Nephron progenitor cell (in vitro differentiated cells): ENCODE measurements at places on chromosomes 5 and 9.

GRCh38 chr5:126918615-126918957, 111.8 kb downstream of the MARCHF3 start:
- no peak for DNase-seq

DNA sequence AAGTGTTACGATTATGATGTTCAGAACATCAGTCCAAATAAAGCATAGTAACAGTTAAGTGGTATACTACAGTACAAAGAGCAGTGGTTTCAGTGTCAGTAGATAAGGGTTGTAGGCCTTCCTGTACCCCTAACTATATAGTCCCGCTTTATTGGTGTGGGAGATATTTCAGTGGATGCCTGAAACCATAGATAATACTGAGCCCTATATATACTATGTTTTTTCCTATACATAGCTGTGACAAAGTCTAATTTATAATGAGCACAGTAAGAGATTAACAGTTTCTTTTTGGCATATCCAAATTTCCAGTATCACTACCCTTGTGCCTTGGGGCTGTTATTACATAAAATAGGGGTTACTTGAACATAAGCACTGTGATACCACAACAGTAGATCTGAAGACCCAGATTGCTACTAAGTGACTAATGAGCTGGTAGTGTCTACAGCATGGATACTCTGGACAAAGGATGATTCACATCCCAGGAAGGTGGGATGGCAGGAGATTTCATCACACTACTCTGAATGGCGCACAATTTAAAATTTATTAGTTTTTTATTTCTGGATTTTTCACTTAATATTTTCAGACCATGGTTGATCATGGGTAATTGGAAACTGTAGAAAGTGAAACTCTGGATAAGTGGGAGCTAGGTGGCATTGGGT, 119.3 kb downstream of the RPS23 start:
- no peak for DNase-seq

GRCh38 chr9:37972351-37972848, 68.5 kb upstream of the SLC25A51 start:
- DNase-seq, result no peak

- peak; percentile 53 for DNase-seq
These were observed at the start of gene KIF12 for GRCh38 chr9:114098936-114099668. TSS of gene KIF12 (minus strand) at chr9:114099292. CDS start at chr9:114099276, 16 bp downstream.

GRCh38 chr5:122267185-122267584, 44.9 kb upstream of the SNCAIP start:
- DNase-seq, result no peak

- DNase-seq, result no peak
These were observed 5.9 kb downstream of the YTHDC2 start for GRCh38 chr5:113519412-113519811.

- DNase-seq, result no peak
These were observed 24.5 kb downstream of the LHFPL2 start for GRCh38 chr5:78624011-78624541.

GRCh38 chr5:177426566-177427210, at the start of gene GRK6:
TSS of gene GRK6 (plus strand) at chr5:177426676. CDS start at chr5:177426846, 170 bp downstream.
- DNase-seq, result no peak

DNA sequence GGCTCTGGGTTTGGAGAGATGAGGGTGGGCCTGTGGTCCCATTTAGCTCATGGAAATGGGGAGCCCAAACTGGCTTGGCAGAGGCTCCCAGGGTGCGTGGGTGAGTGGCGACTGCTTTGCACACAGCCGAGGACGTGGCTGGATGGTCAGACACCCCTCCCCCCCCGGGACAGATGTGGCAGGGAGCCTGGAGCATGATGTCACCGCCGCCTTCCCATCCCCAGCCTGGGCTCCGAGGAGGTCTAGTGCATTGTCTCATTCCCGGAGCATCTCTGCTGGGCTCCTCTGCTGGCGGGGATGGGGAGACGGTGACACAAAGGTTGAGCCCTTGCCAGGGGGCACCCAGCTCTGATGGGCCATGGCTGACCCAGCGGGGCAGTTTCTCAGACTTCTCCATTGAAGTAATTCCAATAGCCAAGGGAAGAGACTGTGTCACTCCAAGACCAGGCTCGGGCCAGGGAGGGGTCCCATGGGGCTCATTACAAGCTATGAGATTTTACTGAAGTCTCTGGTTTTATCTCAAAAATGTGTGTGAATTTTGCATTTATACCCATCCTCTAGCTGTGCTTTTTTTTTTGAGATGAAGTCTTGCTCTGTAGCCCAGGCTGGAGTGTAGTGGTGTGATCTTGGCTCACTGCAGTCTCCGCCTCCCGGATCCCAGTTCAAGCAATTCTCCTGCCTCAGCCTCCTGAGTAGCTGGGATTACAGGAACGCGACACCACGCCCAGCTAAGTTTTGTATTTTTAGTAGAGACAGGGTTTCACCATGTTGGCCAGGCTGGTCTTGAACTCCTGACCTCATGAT, 36.1 kb downstream of the HMCN2 start:
- no peak for DNase-seq

DNA sequence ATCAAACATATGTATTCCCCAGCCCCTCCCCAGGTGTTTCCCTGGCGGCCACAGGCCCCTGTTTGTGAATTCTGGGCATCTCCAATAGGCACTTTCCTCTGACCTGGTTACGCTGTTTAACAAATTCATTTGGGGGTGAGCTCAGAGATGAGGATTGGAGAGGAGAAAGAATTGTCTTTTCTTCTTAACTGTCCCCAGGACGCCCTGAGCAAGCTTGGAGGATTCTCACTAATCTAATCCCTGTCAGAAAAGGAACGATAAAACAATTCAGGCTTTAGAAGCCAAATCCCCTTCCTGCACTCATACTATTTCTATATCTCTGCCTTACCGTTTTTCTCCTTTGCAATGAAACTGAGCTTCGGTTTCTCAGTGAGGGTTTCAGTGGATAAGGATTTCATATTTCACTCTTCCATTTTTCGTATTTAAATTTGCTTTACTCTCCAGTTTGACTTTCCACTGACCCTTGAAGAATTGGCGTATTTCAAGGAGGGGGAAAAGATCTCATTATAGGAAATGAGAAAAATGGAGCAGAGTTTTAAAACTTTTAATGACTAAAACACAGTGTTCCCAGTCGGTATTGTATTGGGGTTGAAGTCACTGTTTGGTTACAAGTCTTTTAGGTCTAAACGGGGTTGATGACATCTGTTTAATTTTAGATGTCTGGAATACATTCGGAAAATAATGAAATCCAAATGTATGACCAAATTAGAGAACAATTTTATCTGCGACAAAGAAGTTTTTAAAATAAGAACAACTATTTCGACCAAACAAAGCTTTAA, 180.1 kb downstream of the MACROH2A1 start:
- DNase-seq, result no peak

DNA sequence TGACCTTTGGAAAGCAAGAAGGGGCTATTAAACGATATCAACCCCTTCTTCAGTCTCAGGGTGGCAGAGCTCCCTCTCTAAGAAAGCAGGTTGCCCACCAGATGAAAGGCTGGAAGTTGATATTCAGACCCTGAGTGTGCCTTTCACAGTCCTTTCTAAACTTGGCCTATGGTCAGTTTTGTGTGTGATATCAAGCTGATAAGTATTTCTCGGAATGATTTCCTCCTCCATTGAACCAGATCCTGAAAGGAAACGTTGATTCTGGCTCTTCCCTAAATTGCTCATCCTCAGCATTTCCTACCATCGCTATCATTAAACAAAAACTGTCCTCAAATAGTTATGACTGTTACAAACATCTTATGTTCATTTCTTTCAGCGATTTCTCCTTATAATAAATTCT, 130.4 kb downstream of the CEMIP2 start:
- no peak for DNase-seq

- DNase-seq, result no peak
These were observed 205.3 kb downstream of the DEPDC1B start for GRCh38 chr5:60494635-60495034.

DNA sequence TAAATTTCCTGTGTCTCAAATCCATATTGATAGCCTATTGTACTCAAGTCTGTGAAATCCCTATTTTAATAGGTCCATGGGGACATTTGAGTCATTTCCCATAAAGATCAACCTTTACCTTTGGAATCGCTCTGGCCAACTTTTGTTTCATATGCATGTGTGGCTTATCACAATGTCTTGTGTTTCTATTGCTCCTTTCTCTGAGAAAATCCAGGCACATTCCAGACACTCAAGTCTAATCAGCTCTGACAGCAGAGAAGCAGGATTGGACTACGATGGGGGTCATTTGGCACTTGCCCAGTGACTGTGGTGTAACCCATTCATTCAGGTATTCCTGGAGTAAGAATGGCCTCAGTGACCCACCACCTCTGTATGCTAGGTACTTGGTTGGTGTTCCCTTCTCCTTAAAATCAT, 48.4 kb downstream of the ACTBL2 start:
- DNase-seq, result no peak

DNA sequence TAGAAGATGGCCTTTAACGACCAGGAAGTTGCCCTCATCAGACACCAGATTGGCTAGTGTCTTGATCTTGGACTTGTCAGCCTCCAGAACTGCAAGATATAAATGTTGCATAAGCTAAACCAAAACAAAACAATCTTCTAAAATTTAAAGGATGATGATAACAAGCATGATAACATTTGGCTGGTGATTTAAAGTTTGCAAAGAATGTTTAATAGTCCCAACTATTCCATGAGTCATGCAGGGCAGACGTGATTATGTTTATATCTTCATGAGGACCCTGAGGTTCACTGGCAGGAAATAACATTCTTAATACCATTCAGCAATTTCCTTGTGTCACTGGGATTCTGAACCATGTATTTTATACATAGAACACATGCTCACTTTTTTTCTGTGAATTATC, 319.8 kb downstream of the HCN1 start:
- DNase-seq, result no peak

- DNase-seq, result no peak
These were observed 25.8 kb downstream of the FBXL7 start for GRCh38 chr5:15525703-15526275.

- no peak for DNase-seq
These were observed 205.7 kb upstream of the RIOK2 start for GRCh38 chr5:97388794-97389193.

DNA sequence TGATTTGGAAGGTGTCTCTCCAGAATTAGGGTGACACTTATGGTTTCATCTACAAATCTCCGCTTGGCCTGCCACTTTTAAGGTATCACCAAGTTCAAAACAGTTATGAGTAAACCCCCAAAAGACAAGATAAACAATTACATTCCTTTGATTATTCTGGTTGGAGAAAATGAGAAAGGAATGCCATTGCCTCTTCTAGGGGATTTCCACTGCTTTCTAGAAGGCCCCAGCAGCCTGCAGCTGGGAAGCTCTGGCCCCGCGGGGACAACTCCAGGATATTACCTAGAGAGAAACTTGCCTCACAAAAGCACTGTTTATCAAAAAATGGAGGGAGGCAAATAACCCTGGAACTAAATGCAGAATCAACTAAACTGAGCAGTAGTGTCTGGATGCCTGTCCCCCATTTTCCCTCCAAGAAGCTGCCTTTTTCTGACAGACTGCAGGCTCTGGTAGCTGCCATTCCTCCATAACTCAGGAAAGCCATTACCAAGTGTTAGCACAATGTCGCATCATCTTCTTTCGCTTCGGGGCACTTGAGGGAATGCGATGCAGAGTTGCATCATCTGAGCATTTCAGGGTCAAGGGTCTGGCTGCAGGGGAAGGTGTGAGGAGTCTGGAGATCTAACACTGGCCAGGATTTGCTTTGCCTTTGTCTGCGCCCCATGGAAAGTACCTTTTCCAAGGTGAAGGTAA, 71.5 kb upstream of the PLPP6 start:
- DNase-seq, result no peak

DNA sequence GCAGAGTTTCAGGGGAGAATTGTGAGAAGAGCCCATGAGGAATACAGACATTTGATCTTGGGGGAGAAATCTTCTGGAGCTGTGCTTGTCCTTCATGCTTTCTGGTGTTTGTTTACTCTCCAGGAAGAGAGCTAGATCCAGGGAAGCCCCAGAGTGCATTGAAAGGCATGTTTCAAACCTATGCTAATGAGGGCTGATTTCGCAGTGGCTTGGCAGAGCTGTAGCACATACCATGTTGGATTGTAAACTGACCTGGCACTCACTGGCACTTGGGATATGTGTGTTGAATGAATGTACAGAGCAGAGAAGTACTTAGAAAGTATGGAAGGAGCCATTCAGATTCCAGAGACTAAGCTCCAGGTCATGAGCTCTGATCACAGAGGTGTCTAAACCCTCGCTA, 30.9 kb downstream of the TNFSF8 start:
- no peak for DNase-seq

GRCh38 chr5:104513121-104513602, 950.6 kb upstream of the NUDT12 start:
- DNase-seq, result no peak

GRCh38 chr9:133526721-133527321, 2.1 kb upstream of the MYMK start:
- peak; percentile 48 for DNase-seq

DNA sequence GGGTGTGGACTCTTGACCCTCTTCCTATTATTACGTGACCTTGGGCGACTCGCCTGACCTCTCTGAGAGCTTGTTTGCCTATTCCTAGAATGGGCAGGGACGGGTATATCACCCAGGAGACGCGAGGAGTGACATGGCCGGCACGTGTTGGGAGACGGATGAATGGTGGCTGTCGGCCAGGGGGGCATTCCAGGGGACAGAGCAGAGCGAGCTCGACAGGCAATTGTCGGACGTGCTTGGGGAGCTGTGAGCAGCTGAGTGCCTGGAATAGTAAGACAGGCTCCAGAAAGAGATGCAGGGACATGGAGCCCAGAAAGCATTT, 29.3 kb upstream of the UNC5A start:
- no peak for DNase-seq

DNA sequence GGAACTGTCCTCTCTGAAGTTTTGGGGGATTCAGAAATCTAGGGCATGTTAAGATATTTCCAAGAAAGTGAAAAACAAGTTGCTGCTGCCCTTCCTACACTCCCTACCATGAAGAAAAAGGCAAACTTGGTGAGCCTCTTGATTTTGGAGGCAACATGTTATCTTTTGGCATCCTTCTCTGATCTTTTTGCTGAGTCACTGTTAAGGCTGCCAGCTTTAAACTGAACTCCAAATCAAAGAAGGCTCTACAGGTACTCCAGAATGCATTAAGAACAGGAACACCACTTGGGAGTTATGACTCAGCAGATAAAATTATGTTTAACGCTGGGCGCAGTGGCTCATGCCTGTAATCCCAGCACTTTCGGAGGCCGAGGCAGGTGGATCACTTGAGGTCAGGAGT, 24.0 kb downstream of the PCDHB15 start:
- DNase-seq, result no peak

GRCh38 chr9:136981588-136982231, 1.1 kb upstream of the LCNL1 start:
- DNase-seq, result peak; percentile 7

DNA sequence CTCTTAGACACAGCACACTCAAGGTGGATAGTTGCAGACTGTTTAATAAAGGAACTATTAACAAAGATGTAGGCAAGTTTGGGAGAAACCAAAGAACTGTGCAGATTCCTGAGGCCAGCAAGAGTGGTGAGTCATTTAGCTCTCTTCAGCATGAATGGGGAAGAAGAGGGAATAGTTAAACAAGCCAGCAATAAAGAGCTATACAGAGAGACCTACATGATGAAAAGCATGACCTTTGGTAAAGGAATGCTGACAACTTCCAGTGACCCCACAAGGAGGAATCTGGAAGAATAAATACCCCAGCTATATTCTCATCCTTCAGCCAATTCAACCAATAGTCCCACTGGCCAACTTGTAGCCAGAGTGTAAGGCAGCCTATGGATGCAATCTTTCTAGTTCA, 706.0 kb upstream of the GRAMD2B start:
- no peak for DNase-seq
